ENCODE measurements at places on chromosomes 2 and 18. TPM values are rescaled to one million over a fixed set of nuclear protein-coding genes. Genes with fewer than 3 reads are reported as not detected.

ABHD3 gene
- 9.1 TPM for total RNA-seq

FAHD2B gene
- total RNA-seq, result 23.3 TPM

DNA sequence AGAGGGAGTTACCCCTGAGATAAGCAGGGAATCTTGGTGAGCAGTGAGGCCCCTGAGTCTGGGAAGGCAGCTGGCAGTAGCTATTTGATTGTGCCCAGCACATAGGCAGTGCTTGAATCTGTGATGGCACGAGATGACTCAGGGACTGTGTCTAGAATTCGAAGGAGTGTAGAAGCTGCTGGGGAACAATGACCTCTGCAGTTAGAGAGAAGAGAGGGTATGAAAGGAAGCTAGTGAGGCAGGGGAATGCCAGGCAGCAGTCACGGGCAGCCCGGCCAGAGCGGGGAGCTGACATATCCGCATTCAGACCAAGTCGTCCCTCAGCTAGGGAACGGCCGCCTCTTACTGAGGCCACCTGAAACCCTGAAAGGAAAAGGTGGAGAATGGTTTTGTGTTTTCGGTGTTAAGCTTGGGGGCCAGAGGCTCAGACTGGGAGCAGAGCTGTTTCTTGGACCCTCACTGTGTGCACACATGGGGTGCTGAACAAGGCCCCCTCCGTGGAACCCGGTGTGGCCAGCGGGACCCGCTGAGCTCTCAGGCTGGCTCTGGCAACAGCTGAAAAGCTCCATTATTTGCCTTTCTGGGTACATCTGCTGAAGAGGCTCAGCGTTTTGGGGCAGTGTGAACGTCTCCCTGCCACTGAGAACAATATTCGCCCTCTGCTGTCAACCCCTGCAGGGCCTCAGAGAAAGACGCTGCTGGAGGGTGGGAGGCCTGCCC lies 32.9 kb downstream of the ARHGEF4 start:
- no peaks in the 10 kb centered on the region for H3K36me3 ChIP-seq
- no peak overlapping the region for H3K27ac ChIP-seq
- H3K4me3 ChIP-seq, result no peak overlapping the region
- DNase-seq, result no peak
- peaks cover 3% of the 10 kb centered on the region for H3K4me1 ChIP-seq

GRCh38 chr2:191311627-191312026 lies 66.4 kb downstream of the MYO1B start:
- no peaks in the 10 kb centered on the region for H3K36me3 ChIP-seq
- H3K4me1 ChIP-seq, result no peaks in the 10 kb centered on the region
- H3K27me3 ChIP-seq, result no peaks in the 10 kb centered on the region
- H3K4me3 ChIP-seq, result no peak overlapping the region
- H3K27ac ChIP-seq, result no peak overlapping the region

DNA sequence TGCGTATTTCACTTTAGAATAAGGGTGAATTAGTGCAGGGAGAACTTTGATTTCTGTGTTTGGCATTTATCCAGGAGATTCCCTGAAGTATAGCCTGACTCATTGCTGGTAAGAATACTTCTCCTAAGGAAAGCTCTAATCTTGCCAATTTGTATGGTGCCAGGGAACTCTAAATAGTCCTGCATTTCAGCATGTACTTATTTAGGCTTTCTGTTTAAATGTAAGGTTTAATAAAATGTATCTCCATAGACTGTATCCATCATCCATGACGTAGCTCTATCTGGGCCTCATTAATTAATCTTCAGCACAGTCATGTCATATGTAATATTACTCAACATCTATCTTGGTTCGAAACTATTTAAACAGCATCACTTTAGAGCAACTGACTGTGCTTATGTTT lies 127.7 kb downstream of the DOK6 start:
- H3K4me3 ChIP-seq, result no peak overlapping the region
- H3K27me3 ChIP-seq, result no peaks in the 10 kb centered on the region
- no peaks in the 10 kb centered on the region for H3K4me1 ChIP-seq

DNA sequence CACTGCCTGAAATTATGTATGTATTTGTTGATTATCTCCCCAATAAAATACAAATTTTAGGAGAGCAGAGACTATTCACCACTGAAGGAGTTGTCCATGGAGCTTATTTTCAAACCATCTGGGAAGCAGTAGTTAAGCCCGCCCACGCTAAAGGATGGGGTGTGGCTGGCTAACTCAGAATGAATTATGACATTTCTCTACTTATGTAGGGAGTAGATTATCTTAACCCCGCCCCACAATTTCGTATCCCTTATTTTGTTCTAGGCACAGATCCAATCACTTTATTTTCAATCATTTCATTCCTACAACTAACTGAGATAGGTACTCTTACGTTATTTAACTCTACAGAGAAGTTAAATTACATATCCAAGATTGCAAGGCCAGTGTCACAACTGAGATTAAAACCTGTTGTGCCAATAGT lies 1.4 kb upstream of the LAPTM4A start:
- DNase-seq, result peak; percentile 56
- H3K36me3 ChIP-seq, result no peaks in the 10 kb centered on the region
- H3K27me3 ChIP-seq, result no peaks in the 10 kb centered on the region
- H3K27ac ChIP-seq, result peak overlapping the region; percentile 97

ZCCHC2 gene
- 24.5 TPM for total RNA-seq

DNA sequence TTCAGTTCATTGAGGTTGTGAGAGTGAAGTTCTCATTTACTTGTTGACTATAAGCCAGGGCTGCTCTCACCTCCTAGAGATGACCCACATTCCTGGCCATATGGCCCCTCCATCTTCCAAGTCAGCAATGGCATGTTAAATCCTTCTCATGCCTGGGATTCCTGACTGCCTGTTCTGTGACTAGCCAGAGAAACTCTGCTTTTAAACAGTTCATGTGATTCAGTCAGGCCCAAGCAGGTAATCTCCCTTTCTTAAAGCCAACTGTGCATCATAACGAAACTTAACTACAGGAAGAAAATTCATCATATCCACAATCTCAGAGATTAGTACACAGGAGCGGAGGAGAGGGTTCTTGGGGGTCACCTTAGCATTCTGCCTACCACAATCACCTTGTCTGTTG lies 11.5 kb downstream of the DPP4 start:
- no peak overlapping the region for H3K27ac ChIP-seq
- no peaks in the 10 kb centered on the region for H3K4me1 ChIP-seq
- DNase-seq, result no peak
- no peak overlapping the region for H3K4me3 ChIP-seq

- no peaks in the 10 kb centered on the region for H3K4me1 ChIP-seq
- H3K36me3 ChIP-seq, result no peaks in the 10 kb centered on the region
- H3K27ac ChIP-seq, result no peak overlapping the region
- H3K4me3 ChIP-seq, result no peak overlapping the region
- DNase-seq, result no peak
- no peaks in the 10 kb centered on the region for H3K27me3 ChIP-seq
Observed at GRCh38 chr2:175393851-175394250, 212.3 kb upstream of the ATP5MC3 start.

DNA sequence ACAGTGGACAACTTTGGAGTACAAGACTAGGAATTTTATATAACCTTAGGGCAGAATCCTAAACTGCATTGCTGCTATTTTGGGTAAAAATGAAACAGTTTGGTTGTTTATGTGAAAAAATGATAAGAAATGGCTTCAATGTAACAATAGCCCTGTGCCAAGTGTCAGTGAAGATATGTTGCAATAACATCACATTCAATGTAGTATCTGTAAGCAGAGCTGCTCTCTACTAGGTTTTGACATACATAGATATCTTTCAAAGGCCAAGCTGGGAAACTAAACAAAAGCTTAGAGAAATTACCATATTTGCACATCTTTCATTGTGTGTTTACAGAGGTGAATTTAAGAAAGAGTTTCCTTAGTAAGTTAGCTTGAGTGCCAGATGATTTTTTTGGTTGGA lies 135.0 kb upstream of the DOK6 start:
- no peak for DNase-seq
- H3K4me3 ChIP-seq, result no peak overlapping the region
- H3K27ac ChIP-seq, result no peak overlapping the region
- peaks cover 3% of the 10 kb centered on the region for H3K4me1 ChIP-seq
- H3K36me3 ChIP-seq, result no peaks in the 10 kb centered on the region
- H3K27me3 ChIP-seq, result no peaks in the 10 kb centered on the region

DNA sequence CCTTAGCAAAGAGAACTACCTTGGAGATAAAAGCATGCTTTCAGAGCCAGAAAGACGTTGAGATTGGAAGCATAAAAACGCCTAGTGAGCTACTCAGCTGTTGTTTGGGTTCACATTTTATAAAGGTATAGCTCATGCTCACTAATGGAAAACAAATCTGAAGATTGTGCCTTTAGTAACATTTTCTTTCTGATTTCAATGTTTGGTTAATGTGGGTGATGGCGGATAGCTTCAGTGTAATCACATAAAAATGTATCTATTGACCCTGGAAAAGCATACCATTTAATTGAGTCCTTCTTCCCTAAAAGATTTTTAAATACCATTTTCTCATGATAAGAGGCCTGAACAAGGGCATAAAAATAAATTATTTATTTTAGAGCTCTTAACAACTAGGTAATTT lies 73.4 kb downstream of the DTNA start:
- no peak overlapping the region for H3K27ac ChIP-seq
- no peaks in the 10 kb centered on the region for H3K27me3 ChIP-seq
- no peaks in the 10 kb centered on the region for H3K36me3 ChIP-seq
- DNase-seq, result no peak
- H3K4me1 ChIP-seq, result no peaks in the 10 kb centered on the region
- H3K4me3 ChIP-seq, result no peak overlapping the region

GRCh38 chr18:40058811-40059570 lies 1896.0 kb upstream of the PIK3C3 start:
- H3K4me3 ChIP-seq, result no peak overlapping the region
- no peak for DNase-seq
- H3K36me3 ChIP-seq, result no peaks in the 10 kb centered on the region
- no peaks in the 10 kb centered on the region for H3K27me3 ChIP-seq
- no peak overlapping the region for H3K27ac ChIP-seq
